COLO829 (cell line): ENCODE measurements at places on chromosomes 13 and 19.
A peak's percentile ranks its signal among the peaks of the same experiment; 100 is the strongest.

- no peak for DNase-seq
Measured at GRCh38 chr19:40797166-40797962, 1.6 kb upstream of the EGLN2 start.

DNA sequence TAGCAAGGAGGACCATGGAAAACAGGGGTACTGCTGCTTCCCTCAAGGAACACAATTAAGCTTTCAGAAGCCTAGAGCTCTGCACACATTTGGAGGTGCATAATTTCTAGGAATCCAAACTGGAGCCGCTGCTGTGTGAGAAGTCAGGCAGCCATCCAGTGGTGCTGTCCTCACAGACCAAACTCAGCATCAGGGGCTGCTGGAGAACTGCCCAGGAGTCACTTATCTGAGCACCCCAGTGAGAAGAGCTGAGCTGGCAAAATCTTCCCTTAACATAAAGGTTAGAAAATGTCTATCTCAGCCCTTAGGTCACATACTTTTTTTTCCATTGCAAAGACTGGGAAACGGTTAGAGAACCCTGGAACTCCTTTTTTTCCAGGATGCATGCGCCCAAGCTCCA lies 72.8 kb downstream of the ATP7B start:
- no peak for DNase-seq

DNA sequence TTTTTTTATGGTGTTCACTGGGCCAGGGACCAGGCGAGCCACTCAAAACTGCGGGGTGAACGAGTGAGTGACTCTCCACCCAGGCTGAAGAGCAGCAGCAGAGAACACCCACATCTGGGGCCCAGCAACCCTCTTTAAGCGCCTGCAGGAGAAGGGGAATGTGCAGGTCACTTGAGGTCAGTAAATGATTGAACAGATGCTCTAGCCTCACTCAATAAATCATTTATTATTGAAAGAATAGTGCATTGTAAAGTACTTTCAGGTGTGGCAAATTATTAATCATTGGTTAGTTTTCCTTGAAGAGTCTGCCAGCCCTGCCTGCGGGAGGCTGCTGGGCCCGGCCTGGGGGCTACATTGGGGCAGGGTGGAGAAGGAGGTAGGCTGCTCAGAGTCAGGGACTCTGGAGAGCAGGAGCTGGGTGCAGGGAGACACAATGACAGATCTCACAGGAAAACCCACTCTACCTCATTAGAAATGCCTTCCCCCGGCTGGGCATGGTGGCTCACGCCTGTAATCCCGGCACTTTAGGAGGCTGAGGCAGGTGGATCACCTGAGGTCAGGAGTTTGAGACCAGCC lies 42.5 kb downstream of the ABCC4 start:
- DNase-seq, result no peak

DNA sequence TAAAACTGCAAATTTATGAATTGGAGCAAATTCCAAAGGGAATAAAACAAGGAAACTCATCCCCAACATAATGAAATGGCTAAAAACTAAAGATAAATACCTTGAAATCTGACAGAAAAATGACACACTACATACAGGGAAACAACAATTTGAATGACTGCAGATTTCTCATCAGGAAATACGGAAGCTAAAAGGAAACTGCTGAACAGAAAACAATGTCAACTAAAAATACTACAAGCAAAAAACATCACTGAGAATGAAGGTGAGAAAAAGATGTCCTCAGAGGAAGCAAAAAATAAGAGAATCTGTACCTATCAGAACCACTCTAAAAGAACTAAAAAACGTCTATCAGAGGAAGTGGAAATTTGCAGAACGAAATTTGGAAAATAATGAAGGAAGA lies 39.5 kb downstream of the ZSWIM9 start:
- no peak for DNase-seq

- DNase-seq, result no peak
Measured at GRCh38 chr13:99206873-99207272, 6.2 kb downstream of the UBAC2 start.

DNA sequence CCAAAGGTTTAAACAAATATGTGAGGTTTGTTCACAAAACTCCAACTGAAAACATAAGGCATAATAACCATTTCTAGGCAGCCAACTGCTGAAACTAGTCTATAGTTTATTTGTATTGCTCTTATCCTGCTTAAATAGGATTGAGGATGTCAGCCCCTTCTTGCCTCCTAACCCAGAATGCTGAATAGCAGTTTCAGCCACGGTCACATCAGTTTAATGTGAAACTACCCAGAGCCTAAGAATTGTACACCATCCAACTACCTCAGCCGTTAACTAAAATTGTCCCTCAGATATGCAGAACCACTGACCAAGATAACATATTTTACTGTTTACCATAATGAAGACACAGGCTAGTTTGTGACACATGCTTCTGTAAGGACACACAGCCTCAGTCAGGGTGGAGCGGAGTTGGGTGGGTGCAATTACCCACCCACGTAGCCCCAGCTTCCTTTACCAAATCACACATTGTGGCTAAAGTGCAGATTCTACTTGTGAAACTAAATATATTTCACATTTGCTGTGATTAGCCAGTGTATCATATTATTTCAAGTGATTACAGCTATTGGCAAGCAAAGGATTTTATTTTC lies 259.9 kb downstream of the EFNB2 start:
- no peak for DNase-seq

- no peak for DNase-seq
Measured at GRCh38 chr13:99271249-99271648, 13.1 kb upstream of the GPR18 start.

DNA sequence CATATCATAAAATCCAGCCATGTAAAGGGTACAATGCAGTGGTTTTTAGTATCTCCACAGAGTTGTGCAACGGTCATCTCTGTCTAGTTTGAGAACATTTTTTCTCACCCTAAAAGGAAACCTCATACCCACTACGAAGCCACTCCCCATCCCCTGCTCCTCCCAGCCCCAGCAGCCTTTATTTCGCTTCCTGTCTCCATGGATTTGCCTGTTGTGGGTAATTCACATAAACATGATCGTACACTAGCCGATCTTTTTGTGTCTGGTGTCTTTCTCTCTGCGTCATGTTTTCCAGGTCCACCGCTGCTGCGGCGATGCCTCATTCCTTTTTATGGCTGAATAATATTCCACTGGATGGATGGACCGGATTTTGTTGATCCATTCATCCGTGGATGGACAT lies 28.6 kb downstream of the BICRA start:
- DNase-seq, result no peak

DNA sequence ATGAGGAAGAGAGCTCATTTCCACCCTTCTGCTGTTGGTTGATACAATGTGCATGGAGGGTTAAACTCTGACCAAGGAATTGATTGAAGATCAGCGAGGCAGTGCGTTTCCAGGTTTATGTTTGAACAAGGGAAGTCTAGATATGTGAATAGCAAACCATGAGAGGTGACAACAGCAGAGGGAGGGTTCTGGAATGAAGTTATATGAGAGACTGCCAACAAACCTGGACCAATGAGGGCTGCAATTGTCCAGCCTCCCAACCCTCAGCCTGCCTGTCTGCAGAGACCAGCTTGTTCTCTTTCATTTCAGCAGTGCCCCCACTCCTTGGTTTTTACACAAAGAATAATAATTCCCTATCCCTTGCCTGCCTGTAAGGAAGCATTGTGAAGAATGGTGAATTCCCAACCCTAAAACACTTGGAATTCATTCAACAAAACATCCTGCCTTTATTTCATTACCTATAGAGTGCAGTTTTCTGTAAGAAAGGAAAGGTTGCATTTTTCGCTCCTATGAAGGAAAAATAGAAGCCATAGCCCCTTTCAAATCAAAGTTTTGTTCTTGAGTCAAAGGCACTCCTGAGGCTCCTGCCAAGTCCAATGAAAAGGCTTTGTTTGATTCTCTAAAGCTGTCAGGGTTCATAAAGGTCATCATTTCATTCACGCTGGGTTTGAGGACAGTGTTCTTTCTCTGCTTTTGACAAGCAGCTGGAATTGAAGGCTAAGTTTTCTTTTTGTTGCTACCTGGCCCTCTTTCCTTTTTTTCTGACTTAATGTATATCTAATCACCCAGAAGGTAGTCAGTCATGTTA lies 53.6 kb upstream of the ABCC4 start:
- DNase-seq, result peak; percentile 21

GRCh38 chr13:42232671-42233070 lies 39.3 kb upstream of the AKAP11 start:
- DNase-seq, result no peak

- no peak for DNase-seq
Measured at GRCh38 chr19:56862741-56863140, 22.2 kb upstream of the PEG3 start.

DNA sequence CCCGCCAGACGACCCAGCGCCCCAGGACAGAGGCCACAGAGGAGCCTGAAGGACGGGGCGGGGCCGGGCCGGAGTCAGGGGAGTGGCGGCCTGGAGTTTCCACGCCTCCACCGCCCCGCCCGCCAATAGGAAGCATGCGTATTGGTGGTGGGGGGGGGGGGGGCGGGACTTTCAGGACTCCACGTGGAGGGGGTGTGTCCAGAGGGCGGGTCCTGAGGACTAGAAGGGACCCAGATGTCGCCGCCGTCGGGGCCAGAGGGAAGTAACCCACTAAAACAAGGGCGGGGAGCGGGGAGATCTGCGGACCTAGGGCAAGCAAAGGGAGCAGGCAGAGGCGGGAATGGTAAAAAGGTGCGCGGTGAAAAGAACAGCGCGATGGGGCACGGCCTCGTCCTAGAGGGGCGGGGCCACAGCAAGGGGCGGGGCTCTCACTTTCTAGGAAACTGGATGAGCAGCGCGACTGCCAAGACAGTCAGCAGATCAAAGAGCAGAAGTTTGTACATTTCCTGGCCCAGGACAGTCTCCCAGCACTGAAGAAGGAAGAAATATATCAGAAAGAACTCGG lies 2.8 kb upstream of the LENG1 start:
- DNase-seq, result peak; percentile 87

DNA sequence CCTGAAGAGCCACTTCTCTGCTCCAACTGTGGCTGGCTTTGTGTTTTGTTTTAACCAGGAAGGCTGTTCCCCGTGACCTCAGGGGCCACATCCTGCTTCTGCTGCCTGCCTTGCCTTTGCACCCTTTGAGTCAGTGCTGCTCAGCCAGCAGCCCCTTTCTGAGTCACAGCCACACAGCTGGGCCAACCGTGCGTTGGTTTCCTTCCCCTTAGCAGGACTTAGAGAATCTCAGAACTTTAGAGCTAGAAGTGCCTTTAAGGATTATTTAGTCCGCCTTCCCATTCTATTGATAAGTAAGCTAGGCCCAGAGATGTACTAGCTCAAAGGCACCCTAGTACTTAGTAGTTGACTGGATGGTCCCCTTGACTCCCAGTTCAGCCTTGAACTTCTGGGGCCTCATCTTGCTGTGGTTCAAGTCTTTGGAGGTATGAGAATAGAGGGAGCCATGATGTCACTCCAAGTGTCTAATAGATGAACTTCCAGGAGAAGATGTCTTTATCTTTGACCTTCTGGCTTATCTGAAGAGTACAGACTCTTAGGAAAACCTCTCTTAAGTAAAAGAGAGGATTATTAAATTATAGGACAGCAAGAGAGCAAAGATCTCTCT lies 8.0 kb downstream of the RGCC start:
- no peak for DNase-seq

DNA sequence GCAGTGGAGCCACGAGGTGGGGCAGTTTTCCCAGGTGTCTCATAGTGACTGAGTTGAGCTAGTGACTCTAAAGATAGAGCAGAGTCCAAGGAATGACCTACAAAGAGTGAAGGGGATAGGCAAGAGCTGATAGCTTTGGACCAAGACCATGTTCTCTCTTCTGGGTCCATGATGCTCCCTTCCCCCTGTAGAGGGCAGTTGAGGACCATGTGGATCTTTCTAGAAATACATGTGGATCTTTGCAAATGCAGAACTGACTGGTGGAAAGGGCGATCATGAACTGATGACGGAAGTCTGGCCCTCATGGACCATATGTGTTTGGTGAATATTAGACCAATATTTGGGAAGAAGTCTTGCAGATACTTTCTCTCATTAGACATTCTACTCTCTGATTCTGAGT lies 6.9 kb downstream of the PSG1 start:
- DNase-seq, result no peak

DNA sequence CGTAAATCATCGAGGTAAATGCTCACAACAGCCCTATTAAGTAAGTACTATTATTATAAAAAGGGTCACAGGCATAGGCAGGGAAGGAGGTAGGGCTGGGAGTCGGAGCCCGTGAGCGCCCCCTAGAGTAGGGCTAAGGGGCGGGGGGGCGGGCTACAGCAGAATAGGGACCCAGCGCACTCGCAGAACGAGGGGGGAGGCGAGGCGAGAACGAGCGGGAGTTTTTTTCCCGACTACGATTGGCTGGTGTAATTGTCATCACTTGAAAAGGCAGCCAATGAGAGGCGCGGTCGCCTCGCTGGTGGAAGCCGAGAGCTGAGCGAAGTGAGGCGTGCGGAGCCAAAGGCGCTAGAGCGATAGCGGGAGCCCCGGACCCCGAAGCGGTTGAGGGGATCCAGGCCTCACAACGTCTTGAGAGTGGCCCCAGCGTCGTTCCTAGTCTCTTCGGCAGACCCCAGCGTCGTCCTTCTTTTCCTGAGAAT lies 24.2 kb downstream of the KEAP1 start:
- DNase-seq, result peak; percentile 86

GRCh38 chr13:65584126-65584525 lies 1646.0 kb downstream of the PCDH9 start:
- DNase-seq, result no peak

- DNase-seq, result no peak
Measured at GRCh38 chr19:56834564-56835375, 5.8 kb downstream of the PEG3 start.

- no peak for DNase-seq
Measured at GRCh38 chr19:16661480-16662034, 618 bp downstream of the TMEM38A start.

DNA sequence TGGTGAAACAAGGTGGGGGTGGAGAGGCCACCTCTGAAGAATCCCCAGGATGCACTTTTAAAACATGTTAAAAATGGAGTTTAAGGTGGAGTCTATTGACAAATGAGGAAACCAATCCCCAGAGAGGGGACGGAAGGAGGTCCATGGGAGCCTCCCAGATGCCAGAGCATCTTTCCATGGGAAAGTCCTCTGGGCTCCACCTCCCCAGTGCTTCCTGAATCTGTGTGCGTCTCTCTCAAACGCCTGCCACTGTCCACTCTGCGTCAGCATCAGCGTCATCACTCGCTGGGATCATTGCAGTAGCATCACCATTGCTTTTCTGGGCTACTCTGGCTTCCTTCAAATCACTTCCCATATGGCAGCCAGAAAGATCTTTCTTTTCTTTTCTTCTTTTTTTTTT lies 6.2 kb downstream of the GPR4 start:
- DNase-seq, result no peak

DNA sequence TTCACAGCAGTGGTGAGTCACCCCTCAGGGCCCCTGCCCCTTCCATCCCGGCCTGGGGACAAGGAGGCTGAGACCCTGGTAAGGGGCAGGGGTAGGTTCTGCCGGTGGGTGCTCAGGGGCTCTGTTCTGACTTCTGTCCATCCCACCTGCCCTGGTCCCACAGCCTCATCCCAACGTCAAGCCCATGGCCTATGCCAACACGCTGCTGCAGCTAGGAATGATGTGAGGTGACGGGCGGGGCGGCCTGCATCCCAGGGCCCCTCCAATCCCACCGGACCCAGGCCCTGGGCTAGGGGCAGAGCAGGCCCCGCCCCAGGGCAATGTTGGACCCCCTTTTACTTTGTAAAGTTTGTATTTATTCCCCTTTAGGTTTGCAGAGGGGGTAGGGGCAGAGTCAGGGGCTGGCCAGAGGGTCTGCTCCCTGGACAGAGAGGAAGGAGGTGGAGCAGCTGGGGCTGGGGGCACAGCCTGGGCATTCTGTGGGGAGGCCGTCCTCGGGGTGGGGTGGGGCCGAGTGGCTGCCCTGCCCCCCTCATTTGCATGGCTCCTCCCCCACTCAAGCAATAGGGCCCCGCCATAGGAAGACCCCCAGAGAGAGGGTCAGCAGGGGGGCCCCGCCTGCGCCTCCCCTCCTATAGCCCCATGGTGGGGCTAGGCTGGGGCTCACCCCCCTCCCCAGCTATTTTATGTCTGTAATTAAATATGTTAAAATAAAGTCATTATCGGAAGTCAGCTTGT lies 23.1 kb downstream of the CCDC8 start:
- DNase-seq, result no peak
